ENCODE measurements at places on chromosomes 2 and 18.
A peak's percentile ranks its signal among the peaks of the same experiment; 100 is the strongest.

DNA sequence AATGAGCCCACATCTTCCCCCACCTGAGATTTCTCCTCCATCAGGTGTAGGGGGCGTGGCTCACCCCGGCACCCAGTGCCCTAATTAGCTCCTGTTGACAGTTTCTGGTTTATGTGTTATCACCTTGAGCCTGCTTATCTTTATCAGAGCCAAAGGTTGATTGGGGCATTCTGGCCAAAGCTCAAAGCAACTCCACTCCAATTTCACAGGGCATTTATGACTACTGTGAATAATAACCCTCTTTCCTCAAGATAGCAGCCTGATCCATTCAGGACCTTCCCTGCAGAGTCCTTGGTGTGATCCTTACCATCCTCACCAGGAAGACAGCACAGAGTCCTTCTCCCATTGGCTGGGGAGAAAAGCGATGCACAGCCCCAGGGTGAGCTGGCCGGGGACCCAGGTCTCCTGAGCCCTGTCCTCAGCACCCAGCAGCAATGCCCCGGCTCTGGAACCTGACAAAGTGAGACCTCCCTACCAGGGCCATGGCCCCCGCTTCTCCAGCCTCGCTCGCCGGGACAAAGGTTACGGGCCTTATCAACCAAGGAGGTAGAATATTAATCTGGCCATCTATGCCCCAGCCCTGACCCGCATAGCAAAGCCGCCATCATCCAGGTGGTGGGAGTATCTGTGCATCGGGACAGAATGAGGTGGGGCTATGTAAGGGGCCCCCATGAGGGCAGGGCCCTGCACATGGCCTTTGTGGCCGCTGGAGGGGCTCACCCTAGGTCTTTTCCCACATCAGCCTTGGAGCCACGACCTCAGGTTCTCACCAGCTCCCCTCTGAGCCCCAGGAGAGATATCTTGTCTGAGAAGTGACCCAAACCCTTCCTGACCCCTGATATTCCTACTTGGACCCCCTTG, 64.5 kb downstream of the ZFP36L2 start:
- no peak for DNase-seq

DNA sequence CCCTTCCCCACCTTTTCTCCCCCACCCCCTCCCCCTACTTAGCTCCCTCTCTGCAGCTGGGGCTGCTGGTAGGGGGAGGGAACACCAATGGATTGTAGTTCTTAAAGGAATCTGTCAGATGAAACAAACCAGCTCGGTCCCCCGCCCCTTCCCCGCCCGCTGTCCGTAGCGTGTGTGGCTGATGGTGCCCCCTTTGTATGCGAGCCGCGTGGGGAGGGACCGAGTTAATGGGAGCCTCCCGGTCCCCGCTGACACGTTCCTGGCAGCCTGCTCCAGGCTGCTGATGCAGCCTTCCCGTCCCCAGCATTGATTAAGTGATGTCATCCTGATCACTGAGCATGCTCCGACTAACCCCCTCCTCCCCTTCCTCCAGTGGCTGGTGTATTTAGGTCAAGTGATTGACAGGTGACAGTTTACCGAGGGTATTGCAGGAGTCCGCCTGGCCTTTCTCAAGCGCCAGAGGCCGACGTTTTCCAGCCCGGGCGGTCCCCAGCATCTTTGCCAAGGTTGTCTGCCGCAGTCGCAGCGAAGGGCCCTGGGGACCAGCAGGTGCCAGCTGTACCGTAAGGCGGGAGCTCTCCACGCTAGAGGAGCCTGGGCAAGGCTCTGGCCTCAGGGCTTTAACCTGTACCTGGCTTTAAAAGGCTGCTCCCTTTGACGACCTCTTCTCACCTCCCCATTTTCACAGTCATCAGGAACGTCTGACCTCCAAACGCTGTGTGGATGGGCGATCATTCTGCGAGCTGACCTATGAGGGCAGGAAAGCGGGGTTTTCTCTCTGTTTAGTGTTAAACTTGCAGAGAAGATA, 1.8 kb downstream of the KIF5C start:
- DNase-seq: no peak

DNA sequence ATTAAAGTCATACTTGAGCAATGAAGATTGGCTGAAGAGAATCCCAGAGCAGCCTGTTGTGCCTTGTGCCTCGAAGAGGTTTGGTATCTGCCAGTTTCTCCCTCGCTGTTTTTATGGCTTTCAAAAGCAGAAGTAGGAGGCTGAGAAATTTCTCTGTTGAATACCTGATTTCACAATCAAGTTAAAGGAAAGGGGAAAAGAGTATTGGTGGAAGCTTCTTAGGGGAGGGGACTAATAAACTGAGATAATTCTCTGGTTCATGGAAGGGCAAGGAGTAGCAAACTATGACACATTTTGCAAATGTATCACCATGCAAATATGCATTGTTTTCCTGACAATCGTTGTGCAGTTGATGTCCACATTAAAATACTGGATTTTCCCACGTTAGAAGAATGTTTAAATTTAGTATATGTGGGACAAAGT, at the start of gene IL1B:
IL1B (minus strand) TSS at position 85 of the 423 bp plus-strand sequence. CDS start 550 bp downstream, outside the sequence.
- DNase-seq: no peak

DNA sequence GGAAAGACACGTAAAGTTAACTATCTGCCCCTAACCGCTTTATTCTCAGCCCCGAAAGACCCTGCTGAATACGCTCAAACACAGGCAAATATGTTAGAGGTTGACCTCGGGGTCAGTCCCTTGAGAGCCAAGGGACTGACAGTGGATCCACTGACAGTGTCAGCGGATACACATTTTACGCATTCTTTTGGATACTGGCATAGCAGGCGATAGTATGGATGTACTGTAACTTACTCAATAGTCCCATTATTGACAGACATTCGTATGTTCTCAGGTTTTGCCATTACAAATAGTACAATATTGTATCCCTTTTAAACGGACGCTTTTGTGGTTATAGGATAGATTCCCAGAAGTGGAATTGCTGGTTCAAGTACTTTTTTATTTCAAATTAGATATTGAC, 13.4 kb downstream of the ATP6V1B1 start:
- DNase-seq: no peak

DNA sequence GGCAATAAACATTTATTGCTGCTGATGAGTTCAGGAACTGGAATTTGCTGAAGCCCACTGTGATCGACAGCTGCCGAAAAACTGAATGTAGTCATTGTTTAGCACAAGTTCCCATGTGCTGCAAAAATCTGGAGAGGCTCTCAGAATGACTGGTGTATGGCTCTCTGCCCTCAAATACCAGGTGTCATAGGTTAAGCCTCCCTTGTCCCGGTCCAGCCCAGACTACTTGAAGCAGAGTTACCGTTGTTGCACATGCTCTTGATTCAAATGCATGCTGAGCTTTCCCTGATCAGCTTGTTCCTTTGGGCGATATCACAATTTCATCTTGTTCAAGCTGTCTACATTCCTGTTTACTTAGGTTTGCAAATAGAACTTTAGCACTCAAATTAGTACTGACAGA, 625.2 kb downstream of the CPS1 start:
- DNase-seq: no peak

- DNase-seq: no peak
These were observed 76.1 kb upstream of the AQP4 start for GRCh38 chr18:26941584-26941983.

DNA sequence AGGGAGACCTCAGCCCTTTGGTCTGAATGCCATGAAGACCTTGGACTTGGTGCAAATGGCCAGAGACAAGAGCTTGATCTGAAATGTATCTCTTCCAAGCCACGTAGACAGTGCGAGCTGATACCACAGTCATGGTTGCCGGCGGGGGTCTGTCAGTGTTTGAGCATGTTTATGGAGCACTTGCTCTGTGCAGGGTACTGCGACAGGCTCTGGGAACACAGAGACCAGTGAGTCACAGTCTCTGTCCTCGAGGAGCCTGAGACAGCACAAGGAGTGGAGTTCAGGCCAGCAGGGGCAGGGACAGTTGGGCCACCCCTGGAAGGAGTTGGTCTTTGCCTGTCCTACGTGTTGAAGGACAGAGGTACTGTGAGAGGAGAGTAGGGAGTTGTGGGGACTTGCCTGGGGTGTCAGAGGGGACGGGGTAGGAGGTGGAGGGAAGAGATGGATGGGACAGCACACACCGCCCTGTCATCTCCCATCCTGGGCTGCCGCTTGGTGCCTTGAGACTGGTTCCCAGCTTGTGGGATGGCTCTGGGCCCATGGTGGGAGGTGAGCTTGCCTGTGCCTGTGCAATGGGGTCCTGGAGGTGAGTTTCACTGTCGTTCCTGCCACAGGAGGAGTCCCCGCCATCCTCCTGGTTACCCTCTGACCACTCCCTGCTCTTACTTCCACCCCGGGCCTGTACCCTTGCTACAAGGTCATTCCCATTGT, 39.5 kb downstream of the ATP6V1C2 start:
- DNase-seq: no peak

DNA sequence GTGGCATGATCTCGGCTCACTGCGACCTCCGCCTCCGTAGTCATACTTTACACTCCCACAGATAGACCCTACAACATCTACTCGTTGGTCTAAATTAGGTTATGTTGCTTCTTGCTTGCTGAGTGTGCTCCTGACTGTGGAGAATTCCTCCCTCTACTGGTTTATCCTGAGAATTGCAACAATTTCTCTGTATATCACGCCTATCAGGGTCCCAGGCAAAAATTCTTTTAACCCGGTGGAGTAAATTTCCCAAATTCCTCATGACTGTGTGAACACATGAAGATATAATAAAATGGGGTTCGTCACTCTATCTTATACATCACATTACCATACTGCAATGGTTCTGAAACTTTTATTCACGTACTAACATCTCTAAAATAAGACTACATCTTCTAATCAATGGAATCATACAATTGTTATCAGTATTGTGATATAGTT, 156.7 kb downstream of the EVA1A start:
- peak; percentile 36 for DNase-seq

GRCh38 chr2:18834341-18834740, 245.0 kb upstream of the NT5C1B start:
- no peak for DNase-seq

- no peak for DNase-seq
These were observed 520.7 kb downstream of the EIPR1 start for GRCh38 chr2:2856723-2857415.

DNA sequence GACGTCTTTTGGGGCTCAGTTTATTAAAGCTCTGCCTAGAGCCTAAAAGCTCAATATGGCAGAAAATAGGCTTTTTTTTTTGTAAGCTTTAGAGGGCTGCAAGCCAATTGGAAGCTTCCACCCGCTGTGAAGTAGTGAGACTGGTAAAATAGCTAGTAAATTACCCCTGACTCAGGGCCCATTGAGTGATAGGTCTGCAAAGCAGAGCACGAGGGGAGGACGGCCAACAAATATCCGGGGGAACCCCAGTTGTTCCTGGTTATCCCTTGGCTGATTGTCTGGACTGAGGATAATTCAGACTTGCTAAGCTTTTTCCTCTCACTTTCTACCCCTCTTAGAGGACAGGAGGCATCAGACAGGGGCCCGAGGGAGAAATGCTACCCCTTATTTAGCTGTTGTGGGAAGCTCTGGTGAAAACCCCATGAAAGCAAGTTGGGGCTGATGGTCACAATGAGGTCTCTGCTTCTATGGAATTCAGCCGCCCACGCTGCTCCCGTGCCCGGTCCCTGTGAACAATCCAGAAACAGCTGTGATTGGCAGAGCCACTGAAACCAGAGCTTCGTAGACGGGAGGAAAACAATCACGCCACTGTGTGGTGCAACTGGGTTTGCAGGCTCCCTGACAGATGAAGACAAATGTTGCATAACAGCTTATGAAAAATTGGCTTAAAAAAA, 141.9 kb upstream of the LGALSL start:
- no peak for DNase-seq

DNA sequence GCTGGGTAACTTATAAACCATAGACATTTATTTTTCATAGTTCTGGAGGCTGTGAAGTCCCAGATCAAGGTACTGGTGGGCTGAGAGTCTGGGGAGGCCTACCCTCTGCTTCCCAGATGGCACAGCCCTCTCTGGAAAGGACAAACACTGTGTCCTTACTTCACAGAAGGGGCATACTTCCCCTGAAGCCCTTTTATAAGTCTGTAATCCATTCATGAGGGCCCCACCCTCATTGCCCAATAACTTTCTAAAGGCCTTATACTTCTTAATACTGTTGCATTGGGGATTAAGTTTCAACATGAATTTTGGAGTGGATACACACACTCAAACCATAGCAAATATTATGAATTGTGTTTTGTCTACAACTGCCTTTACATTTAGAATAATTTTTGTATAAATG, 36.0 kb downstream of the ATIC start:
- no peak for DNase-seq

DNA sequence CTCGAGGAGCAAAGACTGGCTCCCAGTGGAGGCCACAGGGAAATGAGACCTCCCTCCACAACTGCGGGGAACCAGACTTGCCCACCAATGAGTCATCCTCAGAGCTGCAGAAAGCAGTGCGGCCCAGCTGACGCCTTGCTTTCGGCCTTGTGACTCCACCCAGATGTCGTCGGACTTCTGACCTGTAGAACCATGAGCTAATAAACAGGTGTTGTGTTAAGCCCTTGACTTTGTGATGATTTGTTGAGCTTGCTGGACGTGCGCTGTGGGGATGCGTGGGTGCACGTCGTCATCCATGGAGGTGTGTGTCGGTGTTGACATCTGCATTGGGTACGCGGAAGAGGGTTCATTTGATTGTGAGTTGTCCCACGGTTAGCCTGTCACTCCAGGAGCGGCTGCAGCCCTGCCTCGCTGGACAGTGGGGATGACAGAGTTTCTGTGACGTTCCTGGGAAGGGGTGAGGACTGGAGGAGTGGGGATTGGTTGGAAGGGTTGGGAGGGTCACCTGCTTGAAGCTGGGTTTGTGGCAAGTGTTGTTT, 154.1 kb downstream of the SH3BP4 start:
- DNase-seq: no peak

GRCh38 chr18:8656232-8656631, 47.0 kb downstream of the RAB12 start:
- no peak for DNase-seq

DNA sequence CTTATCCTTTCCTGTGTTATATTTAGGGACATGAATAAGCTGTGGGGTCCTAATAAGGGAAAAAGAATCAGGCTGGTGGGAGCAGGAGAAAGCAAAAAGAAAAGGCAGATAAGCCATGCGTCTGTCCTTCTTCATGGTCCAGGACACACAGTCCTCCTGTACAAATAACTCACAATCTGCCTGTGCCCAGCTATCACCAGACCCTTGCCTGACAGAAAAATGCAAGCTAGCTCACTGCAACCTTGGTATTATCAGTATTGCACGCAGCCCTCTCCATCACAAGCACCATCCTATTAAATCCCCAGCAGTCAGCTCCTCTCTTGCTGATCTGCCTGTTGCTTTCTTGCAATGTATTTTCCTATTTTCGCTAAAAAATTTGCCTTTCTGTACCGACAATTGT, 78.0 kb downstream of the NEURL3 start:
- no peak for DNase-seq

All from bone marrow (tissue), 2 donors.